ENCODE measurements at places on chromosomes 2 and 18. TPM values are rescaled to one million over a fixed set of nuclear protein-coding genes. Genes with fewer than 3 reads are reported as not detected.

Gene ZC3H15
- total RNA-seq: 86.5 TPM

- no peaks in the 10 kb centered on the region for H3K4me1 ChIP-seq
- DNase-seq: peak; percentile 34
- H3K27me3 ChIP-seq: peaks cover 91% of the 10 kb centered on the region
- H3K36me3 ChIP-seq: no peaks in the 10 kb centered on the region
These were observed 2.4 kb upstream of the KCNF1 start for GRCh38 chr2:10909050-10909995.

- peaks cover 96% of the 10 kb centered on the region for H3K27me3 ChIP-seq
- no peaks in the 10 kb centered on the region for H3K4me1 ChIP-seq
- H3K4me3 ChIP-seq: no peak overlapping the region
These were observed 218.2 kb downstream of the HRH4 start for GRCh38 chr18:24678626-24679025.

- H3K4me3 ChIP-seq: no peak overlapping the region
- H3K4me1 ChIP-seq: no peaks in the 10 kb centered on the region
- H3K27me3 ChIP-seq: peaks cover 46% of the 10 kb centered on the region
- no peak overlapping the region for H3K27ac ChIP-seq
These were observed 132.3 kb downstream of the RTP5 start for GRCh38 chr2:242001853-242002252.

- no peaks in the 10 kb centered on the region for H3K27me3 ChIP-seq
- H3K27ac ChIP-seq: peak overlapping the region; percentile 48
- no peak for DNase-seq
- H3K4me3 ChIP-seq: no peak overlapping the region
These were observed 131.1 kb downstream of the DSEL start for GRCh38 chr18:67385455-67385854.

GRCh38 chr2:133885847-133886246 is 317.6 kb upstream of the NCKAP5 start:
- H3K27me3 ChIP-seq: peaks cover 24% of the 10 kb centered on the region
- H3K4me3 ChIP-seq: no peak overlapping the region
- H3K36me3 ChIP-seq: no peaks in the 10 kb centered on the region
- H3K27ac ChIP-seq: no peak overlapping the region
- DNase-seq: peak; percentile 10

DNA sequence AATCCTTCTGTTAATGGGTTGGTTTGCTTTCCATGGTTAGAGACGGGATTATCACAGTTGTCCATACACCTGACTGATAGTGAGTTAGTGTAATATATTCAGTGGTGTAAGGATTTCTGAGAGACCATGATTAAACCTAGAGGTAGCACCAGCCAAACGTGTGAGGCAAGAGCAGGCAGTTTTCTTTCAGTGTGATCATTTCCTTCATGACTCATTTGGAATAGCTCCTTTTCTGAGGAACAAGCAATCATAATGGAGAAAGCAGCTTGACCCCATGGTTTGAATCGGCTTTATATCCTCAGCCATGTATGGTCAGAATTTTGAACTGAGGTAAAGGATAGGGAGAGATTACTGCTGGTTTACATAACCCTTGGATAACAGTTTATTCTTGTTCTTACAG is 2.9 kb downstream of the MXD1 start:
- DNase-seq: no peak
- peaks cover 23% of the 10 kb centered on the region for H3K4me1 ChIP-seq
- no peaks in the 10 kb centered on the region for H3K27me3 ChIP-seq

DNA sequence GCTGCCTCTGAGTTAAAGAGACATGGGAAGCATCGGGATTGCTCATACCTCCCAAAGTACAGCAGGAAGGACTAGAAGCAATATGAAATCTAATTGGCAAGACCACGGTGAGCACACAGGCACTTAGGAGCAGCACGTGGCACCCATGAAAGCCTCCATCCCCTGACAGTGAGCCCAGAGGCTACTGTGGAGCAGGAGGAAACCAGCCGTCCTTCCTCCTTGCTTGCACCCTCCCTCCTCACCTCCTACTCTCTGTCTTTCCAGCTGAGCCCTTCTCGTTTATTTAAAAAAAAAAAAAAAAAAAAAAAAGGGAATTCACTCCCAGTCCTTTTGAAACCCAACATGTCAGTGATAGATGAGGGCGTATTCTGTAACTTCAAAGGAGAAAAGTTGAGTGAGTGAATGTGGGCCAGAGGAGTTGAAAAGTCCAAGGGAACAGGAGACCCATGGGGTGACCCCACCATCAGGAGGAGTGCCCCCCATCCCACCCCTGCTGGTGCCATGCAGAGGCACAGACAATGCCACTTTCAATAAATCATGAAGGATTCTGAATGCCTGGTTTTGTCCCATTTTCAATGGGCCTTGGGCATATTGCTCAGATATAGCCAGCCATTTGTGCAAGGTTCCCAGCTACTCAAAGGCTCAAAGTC is 96.6 kb upstream of the ALPP start:
- DNase-seq: no peak
- H3K4me1 ChIP-seq: no peaks in the 10 kb centered on the region
- no peaks in the 10 kb centered on the region for H3K36me3 ChIP-seq
